Suppressor macrophage (primary cell): ENCODE measurements at places on chromosomes 13 and 19.

- DNase-seq = peak; percentile 44
These were observed 8.8 kb downstream of the TPM4 start for GRCh38 chr19:16085115-16085514.

DNA sequence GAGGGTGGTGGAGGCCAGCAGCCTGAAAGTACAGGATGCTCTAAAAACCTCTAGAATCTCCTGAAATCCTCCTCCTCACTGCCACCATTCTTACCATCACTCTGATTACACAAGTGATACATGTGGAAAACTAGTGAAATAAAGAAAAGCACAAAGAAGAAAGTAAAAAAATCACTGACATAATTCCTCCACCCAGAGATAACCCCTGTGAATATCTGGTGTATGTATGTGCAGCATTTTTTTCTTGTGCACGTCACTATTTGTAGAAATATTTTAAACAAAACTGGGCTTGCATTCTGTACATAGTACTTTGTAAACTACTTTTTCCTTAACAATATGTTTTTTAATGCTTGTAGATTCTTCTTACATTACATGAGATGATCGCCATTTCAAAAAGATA lies 73.2 kb downstream of the CDADC1 start:
- DNase-seq = no peak

GRCh38 chr13:107088061-107088460 lies 520.1 kb upstream of the ARGLU1 start:
- no peak for DNase-seq

GRCh38 chr13:29397265-29397664 lies 198.2 kb downstream of the SLC7A1 start:
- no peak for DNase-seq

- no peak for DNase-seq
These were observed 163.5 kb downstream of the COG6 start for GRCh38 chr13:39818953-39819352.

DNA sequence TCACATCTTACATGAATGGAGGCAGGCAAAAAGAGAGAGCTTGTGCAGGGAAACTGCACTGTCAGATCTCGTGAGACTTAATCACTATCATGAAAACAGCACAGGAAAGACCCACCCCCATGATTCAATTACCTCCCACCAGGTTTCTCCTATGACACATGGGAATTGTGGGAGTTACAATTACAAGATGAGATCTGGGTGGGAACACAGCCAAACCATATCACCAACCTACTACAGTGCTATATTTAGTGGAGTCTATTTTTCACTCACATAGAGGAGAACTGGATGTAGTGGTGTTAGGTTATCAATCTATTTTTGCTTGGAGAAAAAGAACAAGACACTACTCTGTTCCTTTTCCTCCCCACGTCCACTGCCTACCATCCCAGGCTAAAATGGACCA lies 276.6 kb downstream of the KCTD12 start:
- DNase-seq = no peak

DNA sequence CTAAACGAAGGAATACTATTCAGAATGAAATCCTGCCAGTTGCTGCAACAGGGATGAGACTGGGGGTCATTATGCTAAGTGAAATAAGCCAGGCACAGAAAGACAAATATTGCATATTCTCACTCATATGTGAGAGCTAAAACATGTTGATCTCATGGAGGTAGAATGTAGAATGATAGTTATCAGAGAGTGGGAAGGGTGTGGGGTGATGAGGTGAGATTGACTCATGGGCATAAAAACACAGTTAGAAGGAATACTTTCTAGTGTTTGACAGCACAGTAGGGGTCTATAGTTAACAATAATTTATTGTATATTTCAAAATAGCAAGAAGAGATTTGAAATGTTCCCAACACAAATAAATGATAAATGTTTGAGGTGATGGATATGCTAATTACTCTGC lies 7.8 kb upstream of the OR7C2 start:
- DNase-seq = no peak

- peak; percentile 37 for DNase-seq
These were observed at the start of gene SYT3 for GRCh38 chr19:50639121-50640112. SYT3 (minus strand) TSS chr19:50639881; CDS start chr19:50637411, 2,470 bp downstream.

- peak; percentile 73 for DNase-seq
These were observed 68.1 kb upstream of the HTR2A start for GRCh38 chr13:46964789-46965527.

GRCh38 chr19:12838182-12838885 lies at the start of gene MAST1:
MAST1 (plus strand) TSS chr19:12838515; CDS start chr19:12838573, 58 bp downstream.
- DNase-seq = peak; percentile 72

GRCh38 chr19:23281663-23282276 lies 31.6 kb upstream of the ZNF724 start:
- DNase-seq = no peak

DNA sequence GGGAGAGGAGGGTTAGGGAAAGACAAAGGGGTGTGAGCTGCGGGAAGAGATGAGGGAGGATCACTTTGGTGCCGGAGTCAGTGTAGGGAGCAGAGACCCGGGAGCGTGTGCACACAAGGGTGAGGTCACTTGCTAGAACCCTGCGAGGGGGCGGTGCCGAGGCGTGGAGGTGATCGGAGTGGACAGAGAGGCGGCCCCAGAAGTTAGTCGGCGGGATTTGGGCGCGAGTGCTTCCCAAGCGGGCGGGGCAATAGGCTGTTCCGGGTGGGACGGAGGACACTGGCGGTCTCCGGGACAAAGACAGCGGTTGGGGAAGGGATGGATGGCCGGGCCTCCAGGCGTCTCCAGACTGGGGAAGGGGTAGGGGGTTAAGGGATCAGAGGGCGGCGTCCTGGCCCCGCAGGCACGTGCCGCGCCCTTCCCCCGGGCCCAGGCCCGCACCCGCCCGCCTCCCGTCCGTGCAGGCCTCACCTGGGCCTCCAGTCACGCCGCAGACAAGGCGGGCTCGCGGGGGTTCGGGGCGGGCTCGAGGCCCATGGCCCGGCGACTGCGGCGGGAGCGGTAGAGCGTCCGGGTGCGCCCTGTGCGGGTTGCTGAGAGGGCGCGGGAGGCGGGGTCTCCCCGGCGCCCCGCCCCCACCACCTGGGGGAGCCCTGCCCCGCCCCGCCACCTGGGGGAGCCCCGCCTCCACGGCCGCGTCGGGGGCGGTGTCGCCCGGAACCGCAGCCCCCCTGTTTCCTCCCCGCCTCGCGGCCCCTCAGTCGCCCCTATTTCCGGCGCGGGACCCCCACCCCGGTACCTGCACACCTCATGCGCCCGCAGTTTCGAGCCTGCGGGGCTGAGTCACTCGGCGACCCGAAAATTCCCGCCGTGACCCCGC lies at the start of gene LPAR2:
LPAR2 (minus strand) TSS at position 600 of the 880 bp plus-strand sequence. CDS start 945 bp downstream, outside the sequence.
- peak; percentile 73 for DNase-seq

- peak; percentile 50 for DNase-seq
These were observed 44.8 kb downstream of the PHF11 start for GRCh38 chr13:49540552-49540951.

- peak; percentile 50 for DNase-seq
These were observed 6.3 kb upstream of the JUNB start for GRCh38 chr19:12784871-12785430.

DNA sequence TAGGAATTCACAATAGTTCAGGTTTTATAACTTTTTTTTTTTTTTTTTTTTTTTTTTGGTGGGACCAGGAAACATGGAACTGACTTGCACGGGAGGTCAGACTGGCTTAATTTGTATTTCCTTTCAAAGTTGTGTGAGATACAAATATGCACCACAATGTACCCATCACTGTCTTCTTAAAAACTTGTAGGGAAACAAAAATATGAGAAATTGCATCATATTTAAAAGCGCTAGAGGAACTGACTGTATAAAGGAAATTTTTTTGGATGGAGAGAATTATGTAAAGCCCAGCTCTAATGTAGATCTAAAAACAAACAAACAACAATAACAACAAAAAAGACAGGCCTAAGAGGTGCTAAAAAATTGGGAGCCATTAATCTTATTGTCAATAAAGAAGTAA lies 246.5 kb downstream of the DCT start:
- no peak for DNase-seq

DNA sequence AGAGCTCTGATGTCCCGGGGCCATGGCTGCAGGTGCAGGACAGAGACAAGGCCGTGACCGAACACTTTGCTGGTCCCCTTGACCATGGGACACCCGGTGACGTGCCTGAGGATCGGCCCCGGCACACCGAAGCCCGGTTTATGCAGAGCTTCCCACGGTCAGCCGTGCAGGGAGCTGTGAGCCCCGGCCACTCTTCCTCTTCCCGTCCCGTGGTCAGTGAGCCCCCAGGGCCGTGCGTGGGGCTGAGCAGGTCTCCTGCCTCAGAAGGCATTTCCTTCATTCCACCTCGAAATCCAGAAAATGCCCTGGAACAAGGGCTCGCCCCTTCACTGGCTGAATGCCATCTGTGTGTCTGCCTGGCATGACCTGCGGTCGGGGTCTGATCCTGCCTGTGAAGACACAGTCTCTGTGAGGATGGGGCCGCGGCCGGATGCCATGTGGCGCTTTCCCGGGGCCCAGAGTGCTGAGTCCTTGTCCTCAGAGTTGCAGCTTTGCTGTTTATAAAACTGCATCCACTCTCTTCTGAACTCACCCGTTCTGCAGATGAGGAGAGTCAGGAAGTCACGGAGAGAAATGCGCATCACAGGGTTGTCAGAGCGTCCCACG lies 16.9 kb downstream of the MCF2L start:
- no peak for DNase-seq

DNA sequence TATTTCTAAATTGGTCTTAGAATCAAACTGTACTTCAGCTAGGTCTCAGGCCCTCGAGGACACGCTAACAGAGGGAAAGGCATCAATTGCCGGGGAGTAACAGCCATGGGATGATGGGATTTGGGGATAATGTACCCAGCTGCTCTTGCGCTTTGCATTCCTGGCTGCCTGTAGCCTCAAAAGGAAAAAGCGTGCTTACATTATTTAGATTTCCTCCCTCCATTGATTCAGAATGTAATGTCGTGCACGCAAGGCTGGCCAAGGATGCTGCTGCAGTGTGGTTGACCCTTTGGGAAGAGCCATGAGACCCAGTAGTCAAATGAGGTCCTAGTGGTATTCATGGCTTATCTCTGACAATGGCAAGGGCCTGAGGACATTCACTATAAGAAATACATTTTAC lies 95.1 kb downstream of the SLC7A1 start:
- no peak for DNase-seq

GRCh38 chr19:17541184-17541759 lies 14.2 kb upstream of the COLGALT1 start:
- DNase-seq = no peak

DNA sequence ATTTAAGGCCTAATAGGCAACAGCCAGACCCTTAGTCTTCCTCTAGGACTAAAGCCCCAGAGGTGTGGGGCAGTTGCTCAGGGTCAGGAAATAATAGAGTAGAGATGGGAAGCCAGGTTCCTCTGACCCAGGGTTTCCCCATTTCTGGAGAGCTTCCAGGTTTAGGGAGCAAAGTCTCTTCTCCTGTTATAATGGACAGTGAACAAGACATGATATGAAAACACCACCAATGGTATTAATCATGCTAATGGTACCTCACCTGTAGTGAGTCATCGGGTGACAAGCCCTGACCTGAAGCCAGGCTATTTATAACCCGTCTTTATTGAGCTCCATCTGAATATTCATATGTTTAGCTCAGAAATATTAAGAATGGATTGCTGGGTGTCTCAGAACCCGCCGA lies 24.6 kb downstream of the BICRA start:
- DNase-seq = no peak

DNA sequence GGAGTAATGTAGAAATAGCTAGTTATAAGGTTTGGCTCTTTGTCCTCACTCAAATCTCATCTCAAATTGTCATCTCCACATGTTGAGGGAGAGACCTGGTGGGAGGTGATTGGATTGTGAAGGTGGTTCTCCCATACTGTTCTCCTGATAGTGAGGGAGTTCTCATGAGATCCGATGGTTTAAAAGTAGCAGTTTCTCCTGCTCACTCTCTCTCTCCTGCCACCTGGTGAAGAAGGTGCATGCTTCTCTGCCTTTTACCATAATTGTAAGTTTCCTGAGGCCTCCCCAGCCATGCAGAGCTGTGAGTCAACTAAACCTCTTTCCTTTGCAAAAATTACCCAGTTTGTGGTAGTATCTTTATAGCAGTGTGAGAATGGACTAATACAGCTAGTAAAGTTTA lies 849.4 kb downstream of the DACH1 start:
- DNase-seq = no peak

DNA sequence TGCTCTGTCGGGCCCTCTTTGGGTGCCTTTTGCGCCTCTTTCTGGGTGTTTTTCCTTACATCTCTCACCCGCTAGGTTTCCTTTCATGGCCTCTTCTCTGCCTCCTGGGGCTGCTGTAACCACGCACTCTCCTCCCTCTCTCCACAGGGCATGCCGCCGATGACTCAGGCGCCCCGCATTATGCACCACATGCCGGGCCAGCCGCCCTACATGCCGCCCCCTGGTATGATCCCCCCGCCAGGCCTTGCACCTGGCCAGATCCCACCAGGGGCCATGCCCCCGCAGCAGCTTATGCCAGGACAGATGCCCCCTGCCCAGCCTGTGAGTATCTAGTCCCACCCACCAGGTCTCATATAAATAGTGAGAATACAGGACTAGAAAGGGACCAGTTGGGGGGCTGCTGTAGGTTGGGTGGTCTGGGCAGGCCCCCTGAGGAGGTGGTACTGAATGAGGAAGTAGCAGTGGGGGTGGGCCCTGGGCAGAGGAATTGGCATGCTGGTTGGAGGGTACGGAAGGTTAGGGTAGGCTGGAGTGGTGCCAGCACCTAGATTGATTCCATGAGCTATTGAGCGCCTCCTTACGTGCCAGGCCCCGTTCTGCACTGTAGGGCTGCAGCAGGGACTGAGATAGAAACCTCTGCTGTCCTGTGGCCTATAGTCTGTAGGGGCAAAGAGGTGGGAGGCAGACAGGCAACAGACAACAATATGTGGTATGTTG lies 11.9 kb downstream of the SNRPA start:
- no peak for DNase-seq

DNA sequence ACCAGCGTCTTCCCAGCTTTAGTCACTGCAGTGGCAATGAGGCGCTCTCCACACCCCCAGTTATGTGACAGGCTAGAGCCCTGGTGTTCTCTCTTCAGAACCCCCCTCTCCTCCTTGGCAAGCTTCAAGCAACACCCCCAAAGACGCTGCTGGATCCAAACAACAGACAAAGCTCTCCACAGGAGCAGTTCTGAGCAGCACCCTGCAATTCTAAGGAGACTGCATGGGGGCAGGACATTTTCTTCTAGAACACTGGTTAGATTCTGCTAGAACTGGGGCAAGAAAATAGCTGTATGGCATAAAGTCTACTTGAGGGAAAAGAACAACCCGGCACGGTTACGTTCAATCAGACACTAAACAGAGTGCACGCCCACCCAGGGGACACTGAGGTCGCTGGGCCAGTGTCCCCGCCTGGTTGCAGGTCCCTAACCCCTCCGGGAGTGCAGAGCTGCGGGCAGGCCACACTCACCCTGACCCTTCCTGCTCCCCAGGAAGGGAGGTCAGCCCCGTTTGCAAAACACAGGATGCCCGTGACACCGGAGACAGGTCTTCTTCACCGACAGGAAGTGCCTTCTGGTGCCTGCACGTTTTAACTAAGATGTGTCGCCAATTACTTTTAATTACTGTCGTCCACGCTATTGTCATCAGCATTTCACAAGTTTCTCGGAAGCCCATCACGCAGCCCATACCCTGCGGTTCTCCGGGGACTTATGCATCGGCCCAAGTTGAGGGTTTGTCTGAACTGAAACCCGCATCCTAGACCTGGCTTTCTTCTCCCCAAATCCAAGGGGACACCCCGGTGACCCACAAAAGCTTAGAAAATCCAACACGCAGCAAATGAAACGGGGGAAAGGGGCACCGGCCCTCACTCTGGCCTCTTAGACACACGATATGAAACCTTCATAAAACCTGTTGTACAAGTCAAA lies 943 bp downstream of the GJB6 start:
- no peak for DNase-seq

- DNase-seq = no peak
These were observed 199.6 kb upstream of the IRS2 start for GRCh38 chr13:109985871-109986450.
